ENCODE measurements at places on chromosomes 13 and 19.

DNA sequence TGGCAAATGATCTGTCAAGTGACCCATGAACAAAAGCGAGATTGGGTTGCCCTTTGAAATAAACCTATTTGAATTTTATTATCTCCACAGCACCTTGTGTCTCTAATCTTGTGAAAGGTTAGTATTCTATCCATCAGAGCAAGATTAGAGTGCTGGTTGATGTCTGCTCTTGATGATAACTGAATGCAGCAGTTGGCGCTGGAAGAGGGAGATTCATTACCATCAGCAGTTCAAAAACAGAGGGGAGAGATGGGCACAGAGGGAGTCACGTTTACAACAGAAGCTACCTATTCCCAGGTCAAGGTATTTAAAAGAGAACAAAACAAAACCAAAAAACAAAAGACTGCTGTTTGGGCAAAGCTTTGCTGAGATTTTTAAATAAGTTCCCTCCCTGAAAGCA is 588.1 kb downstream of the GPC6 start:
- no peak for DNase-seq

DNA sequence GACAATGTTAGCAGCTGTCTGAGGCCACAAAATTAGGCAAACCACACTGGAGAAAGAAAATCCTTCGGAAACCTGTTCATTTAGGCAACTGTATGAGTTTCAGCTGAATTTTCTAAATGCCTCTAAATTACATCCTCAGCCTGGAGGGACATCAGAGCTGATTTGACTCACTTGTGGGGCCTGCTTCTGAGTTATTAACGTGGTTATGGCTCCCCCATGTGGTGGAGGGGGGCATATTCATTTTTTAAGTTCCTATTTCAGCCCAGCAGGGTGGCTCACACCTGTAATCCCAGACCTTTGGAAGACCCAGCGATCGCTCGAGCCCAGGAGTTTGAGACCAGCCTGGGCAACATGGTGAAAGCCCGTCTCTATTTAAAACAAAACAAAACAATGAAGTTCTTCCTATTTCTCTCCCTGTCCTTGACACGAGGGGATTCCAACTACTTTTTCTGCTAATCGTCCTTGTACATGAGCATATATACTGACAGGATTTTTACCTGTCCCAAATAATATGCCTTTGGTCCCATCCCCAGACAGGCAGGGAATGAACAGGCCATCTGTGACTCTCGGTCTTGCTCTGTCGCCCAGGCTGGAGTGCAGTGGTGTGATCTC is 31.5 kb upstream of the HIF3A start:
- DNase-seq = peak; percentile 53

DNA sequence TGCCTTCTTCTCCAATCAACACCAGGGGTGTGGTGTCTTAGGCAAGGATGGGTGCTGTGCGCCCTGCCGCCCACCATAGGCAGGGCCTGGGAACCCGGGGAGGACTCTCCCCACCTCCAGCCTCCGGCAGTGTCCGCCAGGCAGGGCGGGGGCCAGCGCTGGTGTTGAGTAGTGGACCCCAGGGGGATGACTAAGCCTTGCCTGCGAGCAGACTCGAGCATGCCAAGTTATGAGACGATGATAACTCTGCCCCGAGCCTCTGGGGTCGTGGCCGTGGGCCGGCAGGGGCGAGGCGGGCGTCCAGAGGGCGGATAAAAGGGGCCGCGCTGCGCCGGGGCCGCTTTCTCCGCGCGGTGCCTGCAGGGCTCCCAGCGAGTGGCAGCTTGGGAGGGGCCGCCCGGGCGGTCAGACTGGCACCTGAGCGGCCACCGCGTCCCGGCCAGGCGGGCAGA is at the start of gene MEDAG:
TSS of gene MEDAG (plus strand) at position 340 of the 452 bp plus-strand sequence. CDS start 245 bp downstream, outside the sequence.
- DNase-seq = no peak

DNA sequence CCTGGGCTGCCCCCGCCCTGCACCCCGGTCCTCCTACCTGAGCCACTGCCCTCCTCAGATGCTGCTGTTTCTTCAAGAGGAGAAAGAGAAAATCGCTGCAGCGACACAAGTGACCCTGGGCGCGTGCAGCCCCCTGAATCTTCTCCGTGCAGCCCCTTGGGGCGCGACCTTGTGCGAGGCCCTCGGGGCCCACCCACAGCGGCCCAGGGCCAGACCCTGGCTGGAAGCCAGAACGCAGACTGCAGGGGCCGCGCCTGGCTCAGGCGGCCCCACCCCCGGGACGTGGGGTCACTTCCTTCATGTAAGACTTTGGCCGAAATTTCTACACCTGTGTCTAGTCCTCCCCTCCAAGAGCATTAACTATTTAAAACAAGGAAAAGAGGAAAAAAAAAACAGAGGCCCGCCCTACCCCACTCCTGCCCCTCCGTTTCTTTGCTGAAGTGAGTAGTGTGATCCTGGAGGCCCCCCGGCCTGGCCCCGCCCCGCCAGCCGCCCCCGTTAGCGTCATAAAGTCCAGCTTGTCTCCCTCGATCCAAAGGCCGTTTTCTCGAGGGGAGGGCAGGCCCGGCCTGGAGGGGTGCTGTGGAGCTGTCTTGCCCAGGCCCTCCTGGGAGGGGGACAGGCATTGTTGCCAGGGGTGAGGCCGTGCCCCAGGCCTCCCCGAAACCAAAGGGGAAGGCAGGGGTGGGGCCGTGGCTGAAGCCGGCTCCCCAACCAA is 35.3 kb downstream of the BTBD2 start:
- no peak for DNase-seq

GRCh38 chr19:44857837-44858236 is 11.7 kb downstream of the NECTIN2 start:
- DNase-seq = no peak

DNA sequence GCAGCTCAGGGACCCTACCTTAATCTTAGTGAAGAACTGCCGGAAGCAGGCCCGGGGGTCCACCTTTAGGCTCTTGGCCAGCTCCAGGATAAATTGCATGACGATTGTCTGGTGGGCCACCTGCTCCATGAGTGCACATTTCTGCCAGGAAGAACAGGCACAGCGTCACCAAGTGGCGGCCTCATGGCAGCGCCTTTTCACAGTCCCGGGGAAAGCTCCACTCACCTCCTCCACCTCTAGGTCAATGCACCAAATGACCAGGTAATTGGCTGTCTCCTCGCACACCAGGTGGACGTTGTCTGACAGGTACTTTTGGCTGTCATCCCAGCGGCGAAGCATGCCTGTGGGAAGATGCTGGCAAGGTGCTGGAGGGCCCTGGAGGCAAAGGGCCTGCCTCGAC is 8.3 kb downstream of the CDC37 start:
- no peak for DNase-seq

- DNase-seq = no peak
Measured at GRCh38 chr19:47141695-47142094, 11.1 kb downstream of the SAE1 start.

DNA sequence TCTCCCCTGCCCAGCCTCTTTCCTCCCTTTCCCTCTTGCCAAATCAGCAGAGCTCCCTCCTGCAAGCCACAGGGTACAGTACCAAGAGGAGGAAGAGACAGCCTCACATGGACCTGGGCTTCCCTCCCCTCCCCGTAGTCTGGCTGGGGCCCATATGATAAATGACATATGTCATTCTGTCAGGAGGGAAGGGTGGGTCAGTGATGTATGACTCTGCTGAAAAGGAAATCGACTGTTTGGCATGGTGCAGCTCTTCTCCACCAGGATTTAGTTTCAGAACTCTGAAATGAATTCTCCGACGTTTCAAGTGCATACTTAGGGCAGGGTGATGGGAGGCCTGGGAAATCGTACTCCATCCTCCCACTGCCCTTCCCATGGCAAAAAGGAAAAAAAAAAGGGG is 9.8 kb downstream of the TSHZ3 start:
- DNase-seq = no peak

All from T follicular helper cell (primary cell).